ENCODE measurements at places on chromosomes 6 and 20. TPM values are rescaled to one million over a fixed set of nuclear protein-coding genes. Genes with fewer than 3 reads are reported as not detected.

GRCh38 chr20:50498071-50498776 is 12.0 kb upstream of the PTPN1 start:
- no peaks in the 10 kb centered on the region for H3K4me1 ChIP-seq
- H3K4me3 ChIP-seq: no peak overlapping the region
- no peak for DNase-seq
- no peaks in the 10 kb centered on the region for H3K36me3 ChIP-seq
- H3K27me3 ChIP-seq: no peaks in the 10 kb centered on the region

DNA sequence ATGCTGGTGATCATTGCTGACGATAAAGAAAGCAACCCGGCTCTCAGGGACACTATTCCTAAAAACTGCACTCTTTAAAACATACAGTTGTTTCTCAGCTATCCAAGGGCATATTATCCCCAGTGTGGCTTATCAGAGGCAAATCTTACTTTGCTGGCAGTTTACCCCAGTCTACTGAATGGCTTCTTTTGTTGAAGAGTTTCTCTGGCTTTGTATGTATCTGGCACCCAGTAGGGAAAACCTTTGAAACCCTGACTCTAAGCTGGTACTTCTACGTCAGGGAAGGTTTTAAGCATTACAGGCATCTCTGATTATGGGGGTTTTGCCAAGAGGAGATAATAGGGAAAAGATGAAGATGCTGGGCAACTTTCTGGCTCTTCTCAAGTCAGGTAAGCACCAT is 637.6 kb upstream of the CHD6 start:
- H3K36me3 ChIP-seq: no peaks in the 10 kb centered on the region
- no peaks in the 10 kb centered on the region for H3K4me1 ChIP-seq
- no peaks in the 10 kb centered on the region for H3K27me3 ChIP-seq
- H3K27ac ChIP-seq: no peak overlapping the region

DNA sequence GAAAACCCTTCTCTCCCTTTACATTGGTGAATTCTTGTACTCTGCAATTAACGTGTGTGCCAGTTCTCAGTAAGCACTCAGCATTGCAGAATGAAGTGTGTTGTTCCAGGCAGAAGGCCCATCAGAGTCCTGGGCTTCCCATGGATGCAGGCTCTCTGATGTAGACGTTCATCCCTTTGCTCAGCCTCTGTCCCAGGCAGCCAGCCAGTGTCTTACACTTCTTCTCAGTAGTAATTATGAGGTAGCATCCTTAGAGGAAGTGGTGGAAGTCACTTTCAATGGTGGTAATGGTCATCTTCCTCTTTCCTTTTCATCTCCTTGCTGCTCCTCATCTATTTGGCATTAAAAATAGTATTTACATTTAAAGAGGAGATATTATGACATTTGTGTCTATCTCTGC is 66.7 kb upstream of the FYN start:
- no peaks in the 10 kb centered on the region for H3K36me3 ChIP-seq
- no peak for DNase-seq
- no peaks in the 10 kb centered on the region for H3K27me3 ChIP-seq
- no peaks in the 10 kb centered on the region for H3K4me1 ChIP-seq
- H3K27ac ChIP-seq: no peak overlapping the region
- no peak overlapping the region for H3K4me3 ChIP-seq

The SYNDIG1 gene
- total RNA-seq: 15.5 TPM

The TSPO2 gene
- not detected for total RNA-seq

The ADGB gene
- total RNA-seq: not detected

GRCh38 chr6:154901876-154902552 is 93.1 kb upstream of the TIAM2 start:
- no peak overlapping the region for H3K27ac ChIP-seq
- H3K4me1 ChIP-seq: no peaks in the 10 kb centered on the region
- H3K4me3 ChIP-seq: no peak overlapping the region

- H3K4me1 ChIP-seq: no peaks in the 10 kb centered on the region
- H3K4me3 ChIP-seq: no peak overlapping the region
- DNase-seq: no peak
- no peaks in the 10 kb centered on the region for H3K27me3 ChIP-seq
- no peaks in the 10 kb centered on the region for H3K36me3 ChIP-seq
Observed at GRCh38 chr6:20564777-20565176, 30.5 kb downstream of the CDKAL1 start.

The MBOAT1 gene
- total RNA-seq: 12.3 TPM

DNA sequence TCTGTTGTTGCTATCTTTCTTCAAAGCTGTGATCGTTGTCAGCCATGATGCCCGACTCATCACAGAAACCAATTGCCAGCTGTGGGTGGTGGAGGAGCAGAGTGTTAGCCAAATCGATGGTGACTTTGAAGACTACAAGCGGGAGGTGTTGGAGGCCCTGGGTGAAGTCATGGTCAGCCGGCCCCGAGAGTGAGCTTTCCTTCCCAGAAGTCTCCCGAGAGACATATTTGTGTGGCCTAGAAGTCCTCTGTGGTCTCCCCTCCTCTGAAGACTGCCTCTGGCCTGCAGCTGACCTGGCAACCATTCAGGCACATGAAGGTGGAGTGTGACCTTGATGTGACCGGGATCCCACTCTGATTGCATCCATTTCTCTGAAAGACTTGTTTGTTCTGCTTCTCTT is 19.3 kb downstream of the ABCF1 start:
- no peaks in the 10 kb centered on the region for H3K4me1 ChIP-seq
- H3K36me3 ChIP-seq: peaks cover 25% of the 10 kb centered on the region
- DNase-seq: no peak
- no peak overlapping the region for H3K4me3 ChIP-seq
- H3K27me3 ChIP-seq: no peaks in the 10 kb centered on the region

DNA sequence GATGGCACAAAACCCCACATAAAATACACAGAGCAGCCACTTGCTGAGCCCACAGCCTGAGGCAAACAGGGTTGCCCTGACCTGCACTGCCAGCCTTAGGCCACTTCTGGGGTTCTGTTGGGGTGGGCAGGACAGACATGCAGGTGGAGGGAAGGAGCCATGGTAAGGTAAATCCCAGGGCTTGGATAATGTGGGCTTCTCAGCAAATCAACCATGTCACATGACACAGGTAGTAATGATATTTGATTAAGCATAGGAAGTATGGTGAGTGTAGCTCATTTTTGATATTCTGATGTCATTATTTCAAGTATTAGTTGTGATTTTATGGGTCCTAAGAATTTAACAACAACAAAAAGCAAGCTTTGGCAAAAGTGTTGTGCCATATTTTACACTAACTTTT is 124.6 kb downstream of the FOXA2 start:
- no peak overlapping the region for H3K4me3 ChIP-seq
- no peaks in the 10 kb centered on the region for H3K36me3 ChIP-seq
- no peaks in the 10 kb centered on the region for H3K4me1 ChIP-seq
- H3K27ac ChIP-seq: no peak overlapping the region
- no peaks in the 10 kb centered on the region for H3K27me3 ChIP-seq

The PPP1R16B gene
- total RNA-seq: 4.8 TPM

Data from tibial nerve (tissue), 4 donors.